ENCODE measurements at places on chromosomes 2 and 18.
A peak's percentile ranks its signal among the peaks of the same experiment; 100 is the strongest.

DNA sequence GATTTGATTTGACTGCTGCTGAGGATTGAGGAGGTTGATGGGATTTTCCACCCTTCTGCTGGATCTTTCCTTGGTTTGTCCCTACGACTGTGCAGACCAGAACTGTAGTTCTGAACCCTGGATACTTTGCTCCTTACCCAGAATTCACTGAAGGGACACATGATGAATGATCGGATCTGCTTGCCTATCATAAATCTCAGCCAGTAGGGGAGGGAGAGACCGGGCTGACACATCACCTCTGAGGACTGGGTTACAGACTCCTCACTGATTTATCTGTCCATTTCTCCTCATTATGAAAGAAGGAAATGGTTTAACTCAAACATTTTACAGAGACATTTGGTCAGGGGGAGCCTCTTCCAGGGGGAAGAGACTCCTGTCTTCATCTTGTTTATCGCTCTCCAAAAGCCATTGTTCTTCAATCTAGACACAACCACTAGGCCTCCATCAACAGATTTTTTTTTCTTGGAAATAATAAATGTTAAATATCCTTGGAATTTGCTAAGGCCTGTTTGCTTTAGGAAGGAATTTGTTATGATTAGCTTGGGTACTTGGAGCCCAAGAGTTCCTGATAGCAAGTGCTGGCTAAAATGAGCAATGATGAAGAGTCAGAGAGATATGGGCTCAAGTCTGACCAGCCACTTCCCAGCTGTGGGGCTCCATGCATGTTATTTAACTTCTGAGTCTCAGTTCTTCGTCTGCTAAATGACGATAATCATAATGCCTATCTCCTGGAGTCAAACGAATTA, 925.5 kb downstream of the SLC4A3 start:
- DNase-seq = no peak

DNA sequence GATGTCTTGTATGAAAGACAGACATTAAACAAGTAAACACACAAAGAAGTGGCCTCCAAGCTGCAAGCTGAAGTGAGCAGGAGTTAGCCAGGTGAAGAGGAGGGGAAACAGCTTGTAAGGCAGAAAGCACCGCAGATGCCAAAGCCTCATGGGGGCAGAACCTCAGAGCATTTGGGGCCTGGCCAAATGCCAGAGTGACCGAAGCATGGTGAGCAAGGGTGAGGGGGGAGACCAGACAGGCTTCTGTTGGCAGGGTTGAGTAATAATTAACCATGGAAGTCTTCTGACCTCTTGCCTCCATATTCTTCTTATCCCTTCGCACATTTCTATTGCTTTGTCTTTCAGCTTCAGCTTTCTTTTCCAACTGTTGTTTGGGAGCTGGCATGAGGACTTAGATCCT, 5.6 kb downstream of the QPCT start:
- no peak for DNase-seq

GRCh38 chr2:23347471-23348092, 37.4 kb upstream of the KLHL29 start:
- DNase-seq = no peak

GRCh38 chr2:80437959-80438358, 133.4 kb upstream of the LRRTM1 start:
- no peak for DNase-seq

GRCh38 chr18:3037423-3037915, 24.5 kb upstream of the LPIN2 start:
- DNase-seq = no peak

DNA sequence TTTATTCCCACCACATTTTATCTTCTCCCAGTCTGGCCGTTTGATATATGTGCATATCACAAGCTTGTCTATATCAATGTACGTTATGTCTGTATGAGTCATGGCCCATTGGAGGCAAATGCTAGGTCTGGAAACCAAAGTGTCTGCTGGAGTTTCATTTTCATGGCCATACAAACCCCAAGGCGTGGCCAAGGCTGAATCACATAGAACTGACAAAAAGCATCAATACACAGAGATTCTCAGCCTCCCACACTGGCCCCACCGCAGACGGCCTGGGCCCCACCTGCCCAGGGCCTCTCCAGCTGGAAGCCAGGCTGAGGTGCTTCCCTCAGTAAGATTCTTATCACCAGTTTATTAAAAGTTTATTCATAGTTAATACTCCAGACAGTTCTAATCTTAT, 40.5 kb upstream of the SALL3 start:
- no peak for DNase-seq

GRCh38 chr2:20181761-20182160, 43.2 kb downstream of the SDC1 start:
- DNase-seq = no peak

- no peak for DNase-seq
These were observed 14.8 kb downstream of the TIMM21 start for GRCh38 chr18:74163019-74163660.

DNA sequence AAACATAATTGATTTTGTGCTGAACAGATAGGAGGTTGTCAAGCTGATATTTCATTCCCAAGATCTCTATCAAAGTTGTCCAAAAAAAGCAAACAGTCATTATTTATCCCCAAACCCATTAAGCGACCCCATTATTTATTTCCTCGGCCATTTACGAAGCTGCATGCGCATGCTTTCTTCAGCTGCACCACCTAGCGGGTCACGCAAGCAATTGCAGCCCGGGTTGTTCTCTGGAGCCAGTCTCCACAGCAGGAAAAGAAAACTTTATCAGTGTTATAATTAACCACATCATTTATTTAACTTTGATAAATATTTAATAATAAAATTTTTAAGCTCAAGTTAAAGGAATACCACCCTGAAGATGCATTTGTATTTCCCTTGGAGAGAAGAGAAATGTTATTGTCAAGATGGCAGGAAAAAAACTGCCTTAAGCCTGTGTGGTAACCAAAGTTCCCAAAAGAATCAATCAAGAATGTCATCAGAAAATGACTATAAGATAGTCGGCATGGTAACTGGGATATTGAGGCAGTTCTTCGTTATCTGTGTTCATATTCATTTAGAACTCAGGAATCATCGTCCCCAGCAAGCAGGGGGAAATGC, 304.7 kb downstream of the FBXO15 start:
- DNase-seq = no peak

GRCh38 chr2:162768656-162769055, 69.9 kb downstream of the KCNH7 start:
- no peak for DNase-seq

GRCh38 chr2:395886-396285, 108.0 kb upstream of the ALKAL2 start:
- no peak for DNase-seq

GRCh38 chr18:48215876-48216638, 193.1 kb downstream of the ZBTB7C start:
- no peak for DNase-seq

GRCh38 chr2:174952607-174953006, 52.6 kb downstream of the CHN1 start:
- DNase-seq = no peak

- no peak for DNase-seq
These were observed 57.0 kb upstream of the HDAC4 start for GRCh38 chr2:239457586-239458445.

DNA sequence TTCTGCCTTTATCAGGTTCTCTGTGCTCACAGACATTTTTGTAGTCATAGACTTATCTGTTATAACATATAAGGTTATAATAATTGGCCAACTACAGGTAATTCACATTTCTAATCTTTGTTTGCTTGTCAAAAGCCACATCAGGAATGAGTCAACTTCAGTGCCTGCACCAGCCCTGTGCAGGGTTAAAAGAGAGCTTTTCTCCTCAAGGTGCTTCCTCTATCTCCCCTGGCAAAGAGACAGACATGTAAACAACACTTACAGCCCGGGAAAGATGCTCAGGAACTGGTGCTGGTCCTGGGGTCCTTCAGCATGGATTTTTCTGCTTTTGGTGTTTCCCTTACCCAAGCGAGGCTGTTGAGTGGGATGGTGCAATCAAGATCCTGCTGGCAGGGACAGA, 7.7 kb upstream of the EHD3 start:
- no peak for DNase-seq

GRCh38 chr2:218397820-218398436, 1.7 kb upstream of the CTDSP1 start:
- DNase-seq = peak; percentile 67

DNA sequence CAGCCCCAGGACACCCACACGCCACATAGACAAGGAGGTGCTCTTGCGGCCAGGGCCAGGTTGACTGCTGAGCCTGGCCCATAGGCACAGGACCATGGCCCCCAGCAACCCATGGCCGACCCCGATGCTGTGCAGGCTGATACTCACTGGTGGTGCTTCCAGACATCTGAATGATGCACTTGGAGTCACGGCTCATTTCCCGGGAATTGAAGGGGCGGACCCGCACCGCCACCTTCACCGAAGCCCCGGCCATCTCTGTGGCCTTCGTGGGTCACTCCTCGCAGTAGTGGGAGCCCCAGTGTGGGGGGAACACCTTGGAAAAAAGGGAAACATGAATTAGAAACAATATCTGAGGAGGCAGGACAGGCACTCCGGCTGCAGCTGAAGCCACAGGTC, 22.5 kb downstream of the KIF1A start:
- no peak for DNase-seq

- DNase-seq = no peak
These were observed 63.3 kb downstream of the RTP5 start for GRCh38 chr2:241932899-241933178.

DNA sequence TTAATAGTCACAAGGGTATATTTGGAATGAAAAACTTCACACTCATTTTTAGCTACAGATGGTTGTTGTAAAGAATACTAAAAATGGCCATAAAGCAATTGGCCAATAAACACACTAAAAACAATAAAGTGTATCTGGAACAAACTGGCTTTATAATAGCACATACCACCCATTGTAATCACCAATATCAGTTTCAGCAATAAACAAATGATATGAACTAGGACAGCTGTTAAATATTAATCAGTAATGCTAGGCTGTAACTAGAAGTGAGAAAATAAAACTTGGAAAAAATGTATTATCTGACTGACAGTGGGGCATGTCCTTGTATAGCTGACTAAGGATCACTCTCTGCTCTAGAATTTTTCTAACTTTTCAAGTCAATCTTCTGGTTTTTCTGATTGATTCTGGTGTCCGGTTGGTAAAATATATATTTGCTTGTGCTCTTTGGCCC, 312.5 kb downstream of the RND3 start:
- no peak for DNase-seq

DNA sequence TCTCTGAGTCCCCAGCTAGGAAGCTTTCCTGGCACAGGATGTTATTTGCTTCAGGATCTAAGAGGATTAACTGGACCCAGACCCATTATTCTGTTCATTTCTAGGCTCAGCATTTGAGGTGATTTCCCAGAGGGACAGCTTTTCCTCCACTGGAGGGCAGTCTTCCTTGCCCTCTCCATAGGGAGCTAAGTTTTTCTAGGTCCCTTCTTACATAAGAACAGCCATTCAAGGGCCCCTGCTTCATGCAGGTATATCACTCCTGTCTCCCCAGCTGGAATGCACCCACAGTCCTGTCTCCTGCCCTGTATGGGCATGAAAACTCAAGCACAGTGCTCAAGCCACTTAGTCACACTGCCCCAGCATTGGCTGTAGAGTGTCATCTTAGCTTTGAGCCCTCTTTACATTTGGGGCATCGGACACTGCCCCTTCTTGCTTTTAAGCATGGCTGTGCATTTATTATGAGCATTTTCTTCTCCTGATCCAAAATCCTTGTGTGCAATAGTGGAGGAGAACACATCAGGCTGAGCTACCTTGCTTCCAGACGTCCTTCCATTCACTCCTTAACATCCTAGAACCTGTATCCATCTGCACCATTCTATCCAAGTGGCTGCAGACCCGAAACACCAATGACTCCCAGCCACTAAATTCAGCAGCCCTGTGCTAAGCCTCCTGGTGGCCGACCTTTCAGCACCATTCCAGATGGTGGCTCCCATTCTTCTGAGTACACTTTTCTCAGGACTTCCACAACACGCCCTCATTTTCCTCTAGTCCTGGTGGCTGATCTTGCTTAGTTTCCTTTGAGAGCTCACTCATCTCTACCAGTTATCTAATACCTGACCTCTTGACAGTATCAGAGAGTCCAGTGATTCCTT, 80.0 kb downstream of the COPS8 start:
- no peak for DNase-seq

GRCh38 chr2:121627525-121628050, 21.7 kb downstream of the CLASP1 start:
- no peak for DNase-seq

DNA sequence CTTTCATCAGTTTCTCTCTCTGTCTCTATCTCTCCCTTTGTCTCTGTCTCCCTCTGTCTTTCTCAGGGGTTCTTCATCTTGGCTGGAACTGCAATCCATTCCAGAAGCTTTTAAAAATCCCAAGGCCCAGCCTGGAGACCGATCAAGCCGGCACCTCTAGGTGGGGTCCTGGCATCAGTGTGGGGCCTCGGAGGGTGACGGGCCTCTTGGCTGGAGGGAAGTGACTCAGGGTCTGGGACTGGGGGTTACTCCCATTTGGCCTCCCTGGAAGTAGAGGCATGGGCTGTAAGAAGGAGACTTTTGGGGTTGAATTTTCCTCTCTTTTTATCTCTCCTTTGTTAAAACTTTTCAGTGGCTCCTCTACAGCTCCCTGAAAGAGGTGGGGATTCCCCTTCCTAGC, 52.8 kb upstream of the OTOF start:
- DNase-seq = no peak

DNA sequence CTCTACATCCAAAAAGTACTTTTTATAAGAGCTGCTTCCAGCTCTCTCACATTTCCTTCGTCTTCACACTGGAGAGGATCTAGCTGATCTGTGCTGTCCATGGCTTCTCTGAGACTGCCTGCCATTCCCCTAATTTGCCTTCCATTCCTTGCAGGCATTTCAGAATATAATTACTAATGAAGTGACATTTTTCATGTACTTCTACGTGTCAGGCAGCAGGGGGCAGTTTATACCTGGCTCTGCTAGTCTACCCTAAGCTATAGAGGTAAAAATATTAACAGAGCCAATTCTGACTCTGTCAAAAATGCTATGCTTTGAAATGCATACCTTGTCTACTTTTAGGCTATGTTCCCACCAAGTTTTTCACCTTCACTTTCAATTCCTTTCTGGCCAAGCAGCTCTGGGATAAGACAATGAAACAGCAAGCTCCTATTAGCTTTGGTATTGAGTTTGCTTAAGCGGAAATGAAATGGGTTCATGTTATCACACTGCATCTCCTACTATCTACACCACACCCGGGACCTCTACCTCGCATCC, 81.9 kb downstream of the MEP1B start:
- DNase-seq = no peak

- DNase-seq = no peak
These were observed 8.1 kb upstream of the BOLA3 start for GRCh38 chr2:74155830-74156229.

DNA sequence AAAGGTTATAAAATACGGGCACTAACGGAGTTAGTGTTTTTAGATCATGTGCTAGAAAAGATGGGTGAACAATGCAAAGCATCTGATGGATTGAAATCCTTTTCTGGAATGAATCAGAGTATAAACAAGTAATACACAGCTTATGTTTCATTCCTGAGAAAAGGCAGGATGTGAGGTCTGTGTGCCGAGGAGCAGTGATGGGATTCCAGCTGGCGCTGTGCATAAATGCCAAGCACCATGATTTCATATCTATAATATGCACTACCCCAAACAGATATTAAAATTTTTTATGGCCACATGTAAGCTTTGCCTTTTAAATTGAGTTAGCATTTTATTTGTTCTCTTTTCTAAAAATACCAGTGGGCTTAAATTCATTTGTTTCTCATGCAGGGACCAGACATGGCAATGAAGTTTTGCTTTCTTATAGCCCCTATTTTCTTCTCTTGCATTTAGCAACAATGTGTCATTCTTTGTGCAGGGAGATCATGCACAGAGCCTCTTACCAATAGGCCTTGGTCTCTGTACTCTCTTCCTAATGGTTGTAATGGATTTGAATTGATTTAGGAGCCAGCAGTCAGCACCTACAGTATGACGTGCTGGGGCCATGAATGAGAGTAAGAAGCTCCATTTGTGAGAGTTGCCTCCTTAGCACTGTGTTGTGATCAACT, 323.9 kb downstream of the SLC8A1 start:
- DNase-seq = no peak
